H9 (cell line): ENCODE measurements at places on chromosomes 12 and 14. TPM values are rescaled to one million over a fixed set of nuclear protein-coding genes. Genes with fewer than 3 reads are reported as not detected.

DNA sequence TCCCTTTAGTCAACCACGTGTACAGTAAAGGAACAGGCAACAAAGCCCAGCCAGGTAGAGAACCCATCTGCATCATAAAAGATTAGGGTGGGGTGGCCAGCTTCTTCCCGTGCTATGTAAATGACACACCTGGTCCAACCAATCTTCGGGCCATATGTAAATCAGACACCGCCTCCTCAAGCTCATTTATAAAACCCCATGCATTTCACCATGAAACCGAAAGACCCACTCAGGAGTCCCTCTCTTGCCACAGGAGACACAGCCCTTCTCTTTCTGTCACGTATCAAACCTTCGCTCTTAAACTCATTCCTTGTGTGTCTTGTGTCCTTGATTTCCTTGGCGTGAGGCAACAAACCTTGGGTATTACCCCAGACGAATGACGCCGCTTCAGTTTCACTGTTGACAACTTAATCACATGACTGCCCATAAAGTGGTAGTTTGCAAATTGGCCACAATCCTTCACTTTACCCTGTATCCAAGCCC lies 59.8 kb upstream of the TBPL2 start:
- no peaks in the 10 kb centered on the region for H3K27me3 ChIP-seq
- H3K4me1 ChIP-seq, result peaks cover 12% of the 10 kb centered on the region; the same call in 1 of the 2 replicates
- peak; percentile 46 for DNase-seq
- H3K27ac ChIP-seq, result peak overlapping the region; percentile 23

DNA sequence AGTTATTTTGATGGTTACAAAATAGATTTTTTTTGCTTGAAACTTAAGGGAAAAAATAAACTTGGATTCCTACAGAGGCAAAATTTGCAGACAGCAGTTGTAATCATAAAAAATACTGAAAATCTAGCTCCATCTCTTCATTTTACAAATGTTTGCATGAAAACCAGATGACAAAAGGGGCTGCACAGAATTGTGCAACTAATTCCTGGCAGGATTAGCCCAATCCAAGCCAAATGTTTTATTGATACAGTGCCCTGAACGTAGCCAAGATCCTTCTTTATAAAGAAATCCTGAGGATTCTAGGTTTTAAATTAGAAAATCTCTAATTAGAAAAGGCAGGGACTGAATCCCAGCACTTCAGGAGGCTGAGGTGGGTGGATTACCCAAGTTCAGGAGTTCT lies 356.4 kb upstream of the SEL1L start:
- H3K4me3 ChIP-seq, result no peak overlapping the region
- H3K27me3 ChIP-seq, result no peaks in the 10 kb centered on the region
- no peak for DNase-seq
- no peak overlapping the region for H3K27ac ChIP-seq
- no peaks in the 10 kb centered on the region for H3K36me3 ChIP-seq
- no peaks in the 10 kb centered on the region for H3K4me1 ChIP-seq

DNA sequence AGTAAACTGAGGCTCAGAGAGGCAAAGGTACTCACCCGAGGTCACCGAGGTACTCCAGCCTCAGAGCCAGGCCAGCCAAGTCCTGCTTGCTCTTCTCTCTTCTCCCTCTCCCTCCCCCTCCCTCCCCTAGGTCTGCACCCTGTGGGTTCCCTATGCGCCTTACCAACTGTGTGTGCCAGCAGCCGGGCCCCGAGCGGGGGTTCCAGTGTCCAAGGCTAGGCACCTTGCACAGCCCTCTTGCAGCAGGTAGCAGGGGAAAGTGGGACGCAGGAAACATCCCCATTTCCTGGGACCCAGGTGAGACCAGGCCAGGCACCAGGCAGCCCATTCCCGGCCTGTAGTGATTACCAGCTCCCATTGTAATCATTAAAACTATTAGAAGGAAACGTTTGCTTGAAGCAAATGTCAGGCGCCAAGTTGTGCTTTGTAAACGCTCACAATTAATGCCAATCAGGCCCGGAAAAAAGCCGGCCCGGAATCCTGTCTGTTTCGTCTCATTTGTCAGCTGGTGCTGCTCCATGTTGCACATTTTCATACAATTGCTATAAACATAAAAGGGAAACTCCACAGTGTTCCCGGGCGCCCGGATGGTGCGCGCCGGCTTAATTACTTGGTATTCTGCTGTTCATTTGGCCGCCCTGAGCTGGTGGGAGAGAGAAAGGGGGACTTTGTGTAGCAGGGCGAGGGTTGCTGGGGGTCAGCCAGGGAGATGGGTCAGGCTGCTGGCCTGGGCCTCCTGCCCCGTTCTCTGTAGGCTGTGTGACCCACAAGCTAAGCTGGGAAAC lies 11.9 kb downstream of the FAM222A start:
- no peaks in the 10 kb centered on the region for H3K4me1 ChIP-seq
- no peaks in the 10 kb centered on the region for H3K36me3 ChIP-seq
- H3K27me3 ChIP-seq, result no peaks in the 10 kb centered on the region
- H3K4me3 ChIP-seq, result no peak overlapping the region

DNA sequence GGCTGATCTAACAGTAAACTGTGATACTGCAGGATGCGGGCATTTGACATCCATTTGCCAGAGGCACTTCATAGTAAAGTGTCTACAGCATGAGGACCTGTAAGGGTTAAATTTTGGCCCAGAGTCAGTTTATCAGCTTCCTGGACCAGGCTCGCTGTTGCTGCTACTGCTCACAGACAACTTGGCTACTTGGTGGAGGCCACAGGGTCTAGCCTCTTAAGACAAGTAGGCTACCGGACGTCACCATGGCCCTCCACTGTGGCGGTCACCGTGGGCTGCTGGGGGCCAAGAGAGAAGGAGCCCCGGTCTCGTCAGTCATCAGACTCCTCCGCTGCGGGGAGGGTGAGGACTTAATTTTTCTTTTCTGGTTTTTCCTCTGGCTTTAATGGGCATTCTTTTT lies 117.3 kb upstream of the PZP start:
- peaks cover 25% of the 10 kb centered on the region for H3K36me3 ChIP-seq
- H3K4me3 ChIP-seq, result no peak overlapping the region
- H3K4me1 ChIP-seq, result no peaks in the 10 kb centered on the region
- H3K27me3 ChIP-seq, result no peaks in the 10 kb centered on the region
- H3K27ac ChIP-seq, result no peak overlapping the region

DNA sequence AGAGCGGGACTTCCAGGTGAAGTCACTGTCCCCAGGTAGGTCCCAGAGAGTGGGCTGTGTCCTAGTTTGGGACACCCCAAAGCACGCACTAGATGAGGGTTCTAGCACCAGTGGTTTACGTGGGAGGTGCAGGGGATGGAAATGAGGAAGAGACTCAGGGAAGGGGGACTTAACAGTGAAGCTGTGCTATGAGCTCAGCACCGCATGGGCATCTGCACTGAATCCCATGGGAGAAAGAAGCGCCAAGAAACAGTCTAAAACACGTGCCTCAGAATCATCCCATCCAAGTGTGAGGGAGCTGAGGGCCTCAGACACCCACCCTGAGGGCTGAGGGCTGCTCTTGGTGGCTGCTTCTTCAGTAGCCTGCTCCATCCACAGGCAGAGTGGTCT lies 71.5 kb upstream of the ZFP36L1 start:
- no peak overlapping the region for H3K27ac ChIP-seq
- H3K4me3 ChIP-seq, result no peak overlapping the region
- no peaks in the 10 kb centered on the region for H3K4me1 ChIP-seq
- H3K27me3 ChIP-seq, result no peaks in the 10 kb centered on the region
- peaks cover 7% of the 10 kb centered on the region; the same call in 1 of the 2 replicates for H3K36me3 ChIP-seq
- DNase-seq, result no peak

DNA sequence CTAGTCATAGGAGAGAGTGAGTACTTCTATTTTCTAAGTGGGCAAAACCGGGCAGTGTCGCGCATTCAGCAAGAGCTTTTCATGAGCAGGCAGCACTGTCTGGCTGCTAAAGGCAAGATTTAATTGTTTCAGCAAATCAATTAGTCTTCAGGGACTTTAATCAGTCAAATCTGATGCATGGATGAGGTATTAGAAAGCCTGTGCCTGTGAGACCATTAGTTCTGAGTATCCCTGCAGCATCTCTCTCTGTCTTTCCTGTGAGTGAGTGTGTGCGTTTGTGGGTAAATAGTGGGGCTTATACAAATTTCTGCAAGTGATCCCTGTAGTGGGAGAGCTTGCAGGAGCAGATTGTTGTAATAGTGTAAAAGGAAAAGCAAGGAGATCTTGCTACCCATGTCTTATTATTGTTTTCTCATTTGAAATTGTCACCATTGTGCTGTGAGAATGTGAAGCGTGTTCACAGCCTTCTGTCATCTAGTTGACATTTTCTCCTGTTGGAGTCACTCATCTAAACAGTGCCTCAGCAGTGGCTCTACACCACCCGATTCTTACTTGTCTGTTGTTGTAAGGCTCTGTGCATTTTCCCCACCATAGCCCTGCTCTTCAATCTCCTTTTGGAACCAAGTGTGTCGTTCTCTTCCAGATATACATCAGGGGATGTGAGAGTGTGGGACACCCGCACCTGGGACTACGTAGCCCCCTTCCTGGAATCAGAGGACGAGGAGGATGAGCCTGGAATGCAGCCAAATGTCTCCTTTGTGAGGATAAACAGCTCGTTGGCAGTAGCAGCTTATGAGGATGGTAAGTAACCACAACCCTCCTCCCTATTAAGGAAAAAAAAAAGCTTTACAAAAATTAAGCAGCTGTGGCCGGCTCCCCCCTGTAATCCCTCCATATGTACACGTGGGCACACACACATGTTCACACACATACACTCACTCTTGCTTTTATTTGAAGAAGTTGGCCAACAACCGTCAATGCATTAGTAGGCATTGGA lies 53.6 kb downstream of the FBXW8 start:
- no peak overlapping the region for H3K4me3 ChIP-seq
- no peaks in the 10 kb centered on the region for H3K4me1 ChIP-seq
- no peak overlapping the region for H3K27ac ChIP-seq
- peaks cover 2% of the 10 kb centered on the region; the same call in 1 of the 3 replicates for H3K36me3 ChIP-seq
- no peaks in the 10 kb centered on the region for H3K27me3 ChIP-seq

DNA sequence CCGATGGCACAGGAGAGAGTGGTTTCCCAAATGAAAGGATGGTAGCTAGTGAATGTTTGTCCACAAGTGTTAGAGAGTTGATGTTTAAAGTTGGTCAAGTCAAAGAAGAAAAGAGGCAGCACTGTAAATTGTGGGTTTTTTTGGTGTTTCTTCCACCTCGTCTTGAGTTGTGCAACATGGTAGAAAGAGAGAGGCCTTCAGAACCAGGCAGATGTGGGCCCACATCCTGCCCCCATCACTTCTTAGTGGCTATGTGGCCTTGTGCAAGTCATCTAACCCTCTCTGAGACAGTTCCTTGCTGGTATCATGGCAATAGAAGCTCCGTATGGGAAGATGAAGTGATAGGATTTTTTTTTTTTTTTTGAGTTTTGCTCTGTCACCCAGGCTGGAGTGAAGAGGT lies 60.8 kb downstream of the NDUFA12 start:
- no peaks in the 10 kb centered on the region for H3K36me3 ChIP-seq
- H3K27ac ChIP-seq, result no peak overlapping the region
- no peaks in the 10 kb centered on the region for H3K4me1 ChIP-seq
- DNase-seq, result no peak

GRCh38 chr14:67887478-67887877 lies 67.9 kb downstream of the RAD51B start:
- no peaks in the 10 kb centered on the region for H3K4me1 ChIP-seq
- H3K27ac ChIP-seq, result no peak overlapping the region
- DNase-seq, result no peak
- no peaks in the 10 kb centered on the region for H3K36me3 ChIP-seq
- no peak overlapping the region for H3K4me3 ChIP-seq

- H3K4me3 ChIP-seq, result no peak overlapping the region
- H3K36me3 ChIP-seq, result no peaks in the 10 kb centered on the region
- no peak overlapping the region for H3K27ac ChIP-seq
Observed at GRCh38 chr12:118346895-118347294, 25.8 kb downstream of the TAOK3 start.

GRCh38 chr12:49619286-49619685 lies 4.1 kb upstream of the PRPF40B start:
- H3K36me3 ChIP-seq, result no peaks in the 10 kb centered on the region
- peaks cover 2% of the 10 kb centered on the region; the same call in 1 of the 2 replicates for H3K4me1 ChIP-seq
- no peak for DNase-seq
- H3K27me3 ChIP-seq, result no peaks in the 10 kb centered on the region
- no peak overlapping the region for H3K4me3 ChIP-seq
- H3K27ac ChIP-seq, result no peak overlapping the region

DNA sequence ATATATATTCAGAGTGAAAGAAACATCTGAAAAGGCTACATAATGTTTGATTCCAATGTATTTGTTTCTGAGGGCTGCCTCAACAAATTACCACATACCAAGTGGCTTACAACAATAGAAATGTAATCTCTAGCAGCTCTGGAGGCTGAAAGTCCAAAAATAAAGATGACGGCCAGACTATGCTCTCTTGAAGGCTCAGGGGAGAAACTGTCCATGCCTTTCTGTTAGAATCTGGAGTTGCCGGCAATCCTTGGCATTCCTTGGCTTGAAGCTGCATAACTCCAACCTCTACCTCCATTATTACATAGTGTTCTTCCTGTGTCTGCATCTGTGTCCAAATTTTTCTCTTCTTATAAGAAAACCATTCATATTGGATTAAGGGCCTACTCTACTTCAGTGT lies 68.1 kb upstream of the PLEKHG7 start:
- H3K36me3 ChIP-seq, result no peaks in the 10 kb centered on the region
- H3K4me1 ChIP-seq, result no peaks in the 10 kb centered on the region
- no peaks in the 10 kb centered on the region for H3K27me3 ChIP-seq
- no peak for DNase-seq
- H3K27ac ChIP-seq, result no peak overlapping the region

GRCh38 chr14:58607952-58608317 lies 29.8 kb upstream of the DACT1 start:
- H3K27ac ChIP-seq, result no peak overlapping the region
- peaks cover 3% of the 10 kb centered on the region; the same call in 1 of the 2 replicates for H3K4me1 ChIP-seq
- no peaks in the 10 kb centered on the region for H3K36me3 ChIP-seq
- DNase-seq, result no peak
- no peaks in the 10 kb centered on the region for H3K27me3 ChIP-seq

DNA sequence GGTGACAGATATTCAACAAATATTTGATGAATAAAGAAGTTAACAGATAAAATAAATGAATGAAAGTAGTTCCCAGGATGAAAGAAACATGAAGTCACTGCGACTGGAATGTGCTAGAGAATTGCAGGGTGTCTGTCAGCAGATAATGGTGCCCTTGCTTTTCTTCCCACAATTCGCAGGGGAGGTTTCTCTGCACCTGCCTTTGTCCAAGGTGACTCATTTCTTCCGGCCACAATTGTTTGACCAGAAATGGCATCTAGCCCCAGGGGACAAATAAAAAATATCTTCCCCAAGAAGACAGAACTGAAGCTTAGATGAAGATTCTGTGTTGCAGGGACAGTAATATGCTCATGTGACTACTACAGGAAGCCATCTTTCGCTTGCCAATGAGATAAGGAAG lies 316.1 kb upstream of the TBX3 start:
- no peak for DNase-seq
- H3K27me3 ChIP-seq, result no peaks in the 10 kb centered on the region
- H3K4me3 ChIP-seq, result no peak overlapping the region
- H3K36me3 ChIP-seq, result peaks cover 13% of the 10 kb centered on the region
- no peak overlapping the region for H3K27ac ChIP-seq

- H3K4me3 ChIP-seq, result no peak overlapping the region
- peaks cover 3% of the 10 kb centered on the region for H3K36me3 ChIP-seq
- no peak overlapping the region for H3K27ac ChIP-seq
- peaks cover 20% of the 10 kb centered on the region; the same call in 1 of the 2 replicates for H3K27me3 ChIP-seq
Observed at GRCh38 chr12:64821116-64821630, 3.3 kb upstream of the TBC1D30 start.

- no peak overlapping the region for H3K27ac ChIP-seq
- H3K4me3 ChIP-seq, result no peak overlapping the region
- H3K4me1 ChIP-seq, result no peaks in the 10 kb centered on the region
- peaks cover 6% of the 10 kb centered on the region for H3K36me3 ChIP-seq
- no peak for DNase-seq
Observed at GRCh38 chr12:16579041-16579440, 26.9 kb downstream of the LMO3 start.

The ARF3 gene
- total RNA-seq, result 254 and 263 TPM in 2 replicates

The TOX4 gene
- 58.0 and 64.7 TPM in 2 replicates for total RNA-seq

The CLEC1B gene
- total RNA-seq, result not detected in 2 replicates
